ENCODE measurements at places on chromosomes 5 and 9.

DNA sequence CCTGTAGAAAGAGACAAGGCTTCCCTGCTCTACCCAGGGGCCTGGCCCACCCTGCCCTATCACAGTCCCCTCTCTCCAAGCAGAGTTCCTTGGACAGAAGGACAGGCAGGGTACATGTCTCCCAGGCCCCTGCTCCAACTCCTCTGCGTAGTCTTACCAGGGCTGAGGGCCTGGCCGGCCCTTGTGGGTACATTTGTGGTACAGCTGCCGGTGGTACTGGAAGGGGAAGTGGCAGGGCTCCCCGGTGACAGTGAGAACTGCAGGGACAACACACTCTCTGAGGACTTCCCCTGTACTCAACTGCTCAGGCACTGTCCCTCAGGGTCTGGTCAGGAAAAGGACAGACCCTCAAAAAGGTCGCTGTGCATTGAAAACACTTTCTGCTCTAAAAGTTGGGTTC, 3.6 kb downstream of the F12 start:
- no peak for DNase-seq

DNA sequence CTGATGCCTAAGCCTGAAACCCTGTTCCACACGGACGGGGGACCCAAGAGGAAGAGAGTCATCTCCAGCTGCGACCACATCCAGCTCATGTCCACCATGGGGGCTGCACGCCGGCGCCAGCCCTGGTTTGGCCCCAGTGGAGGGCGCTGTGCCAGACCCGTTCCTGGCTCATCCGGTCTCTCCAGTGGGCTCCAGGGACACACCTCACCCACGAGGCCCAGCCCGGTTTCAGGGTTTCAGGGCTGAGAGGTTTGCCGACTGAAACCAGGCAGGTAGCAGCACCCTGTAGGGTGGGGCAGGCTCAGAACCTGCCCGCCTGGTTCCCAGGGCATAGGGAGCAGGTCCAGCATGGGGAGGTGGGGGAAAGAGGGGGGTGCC, 71.4 kb upstream of the STXBP1 start:
- no peak for DNase-seq

DNA sequence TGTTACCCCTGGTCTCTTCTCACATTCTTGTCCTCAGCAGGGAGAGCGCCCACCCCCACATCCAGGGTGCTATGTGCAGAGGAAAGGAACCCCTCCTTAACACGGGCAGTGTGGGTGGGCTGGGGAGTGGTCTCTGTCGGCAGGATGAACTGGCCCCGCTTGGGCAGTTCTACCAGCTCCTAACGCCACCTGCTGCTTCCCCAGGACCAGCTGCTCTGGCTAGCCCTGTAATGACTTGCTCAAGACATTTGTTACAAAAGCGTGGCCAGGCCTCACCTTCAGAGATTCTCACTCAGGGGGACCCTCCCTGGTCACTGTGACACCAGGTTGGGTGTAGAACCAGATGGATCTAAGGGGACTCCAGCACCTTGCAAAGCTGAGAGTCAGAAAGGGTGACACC, 82.4 kb downstream of the HMCN2 start:
- no peak for DNase-seq

GRCh38 chr9:78676009-78676408, 379.1 kb downstream of the PSAT1 start:
- peak; percentile 57 for DNase-seq

DNA sequence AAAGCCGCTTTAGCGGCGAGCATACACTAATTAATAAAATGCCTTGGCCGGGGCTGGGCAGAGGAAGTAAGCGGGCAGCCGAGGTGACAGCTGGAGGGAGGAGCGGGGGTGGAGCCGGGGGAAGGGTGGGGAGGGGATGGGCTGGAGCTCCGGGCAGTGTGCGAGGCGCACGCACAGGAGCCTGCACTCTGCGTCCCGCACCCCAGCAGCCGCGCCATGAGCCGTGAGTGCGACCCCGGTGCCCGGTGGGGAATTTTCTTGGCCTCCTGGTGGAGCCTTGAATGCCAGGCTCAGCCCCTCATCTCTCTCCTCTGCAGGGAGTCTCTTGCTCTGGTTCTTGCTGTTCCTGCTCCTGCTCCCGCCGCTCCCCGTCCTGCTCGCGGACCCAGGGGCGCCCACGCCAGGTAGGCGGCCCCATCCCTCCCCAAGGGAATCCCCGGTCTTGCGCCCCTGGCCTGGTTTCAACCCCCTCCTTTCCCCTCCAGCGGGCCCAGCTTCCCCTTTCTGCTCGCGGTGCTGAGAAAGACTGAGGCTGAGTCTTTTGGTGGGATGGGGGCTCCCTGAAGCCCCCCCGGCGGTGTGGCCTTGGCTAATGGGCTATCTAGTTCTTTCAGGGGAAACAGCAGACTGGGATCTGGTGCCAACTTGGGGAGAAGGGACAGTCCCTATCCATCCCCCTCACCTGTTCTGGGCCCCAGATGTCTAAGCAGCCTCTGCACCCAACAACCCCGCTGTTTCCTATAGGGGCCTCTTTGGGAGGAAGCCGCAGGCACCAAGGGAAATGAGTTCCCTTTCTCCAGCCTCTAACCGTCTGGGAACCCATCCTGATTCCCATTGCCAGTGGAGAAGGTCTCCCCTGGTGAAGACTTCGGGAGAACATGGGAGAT, at the start of gene PTGS1:
PTGS1 (plus strand) TSS at position 156 of the 887 bp plus-strand sequence; CDS start at position 217, 61 bp downstream.
- no peak for DNase-seq

DNA sequence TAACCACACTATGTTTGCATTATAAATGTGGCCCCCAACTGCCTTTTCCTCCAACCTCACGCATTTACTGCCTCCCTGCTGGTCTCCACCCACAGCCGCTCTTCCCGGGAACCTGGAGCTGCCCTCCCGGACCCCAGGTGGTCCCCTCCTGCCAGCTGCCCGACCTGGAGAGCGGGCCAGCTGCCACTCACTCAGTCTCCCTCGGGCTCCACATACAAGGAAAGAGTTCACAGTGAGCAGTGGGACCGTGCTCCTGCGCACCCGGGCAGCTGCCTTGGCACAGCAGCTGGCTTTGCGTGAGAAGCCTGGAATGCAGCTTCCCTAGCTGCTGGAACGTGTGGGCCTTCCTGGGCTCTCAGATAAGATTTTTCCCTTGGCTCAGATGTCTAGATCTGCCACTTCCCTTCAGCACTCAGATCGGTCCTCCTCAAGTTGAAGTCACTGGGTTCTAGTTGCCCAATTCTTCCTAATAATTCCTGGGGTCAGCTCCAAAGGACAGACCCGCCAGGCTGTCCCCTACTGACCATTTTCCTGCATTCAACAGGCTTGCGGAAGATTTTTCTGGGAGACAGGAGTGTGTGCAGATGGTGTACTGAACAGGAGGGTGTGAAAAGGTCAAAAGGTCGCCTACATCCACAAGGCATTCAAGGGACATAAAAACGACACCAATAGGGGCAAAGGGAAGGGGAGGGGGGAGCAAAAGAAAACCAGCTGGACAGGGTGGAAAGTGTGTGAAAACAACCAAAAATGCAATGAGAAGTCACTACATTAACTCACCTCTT, 69.1 kb downstream of the MYO10 start:
- no peak for DNase-seq

GRCh38 chr5:83306572-83307241, 164.8 kb upstream of the VCAN start:
- peak; percentile 89 for DNase-seq

GRCh38 chr5:179906795-179907555, 722 bp downstream of the TBC1D9B start:
- DNase-seq = peak; percentile 19

- DNase-seq = no peak
These were observed 5.1 kb downstream of the RPL12 start for GRCh38 chr9:127445851-127446712.

DNA sequence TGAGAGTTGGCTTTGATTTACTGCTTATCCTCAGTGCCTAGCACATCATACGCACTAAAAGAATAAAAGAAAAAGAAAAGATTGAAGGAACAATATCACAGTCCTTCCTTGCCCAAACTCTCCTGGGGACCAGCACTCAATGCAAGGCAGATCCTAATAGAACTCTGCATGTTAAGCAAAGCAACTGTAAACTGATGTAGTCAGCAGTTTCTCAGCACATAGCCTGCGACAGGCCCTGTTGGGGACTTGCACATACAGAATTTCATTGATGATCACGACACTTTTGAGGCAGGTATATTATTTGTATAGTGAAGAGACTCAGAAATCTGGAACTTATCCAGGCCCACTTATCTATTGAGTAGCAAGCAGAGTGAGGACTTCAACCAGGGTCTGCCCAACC, 15.4 kb downstream of the NIPAL4 start:
- no peak for DNase-seq

DNA sequence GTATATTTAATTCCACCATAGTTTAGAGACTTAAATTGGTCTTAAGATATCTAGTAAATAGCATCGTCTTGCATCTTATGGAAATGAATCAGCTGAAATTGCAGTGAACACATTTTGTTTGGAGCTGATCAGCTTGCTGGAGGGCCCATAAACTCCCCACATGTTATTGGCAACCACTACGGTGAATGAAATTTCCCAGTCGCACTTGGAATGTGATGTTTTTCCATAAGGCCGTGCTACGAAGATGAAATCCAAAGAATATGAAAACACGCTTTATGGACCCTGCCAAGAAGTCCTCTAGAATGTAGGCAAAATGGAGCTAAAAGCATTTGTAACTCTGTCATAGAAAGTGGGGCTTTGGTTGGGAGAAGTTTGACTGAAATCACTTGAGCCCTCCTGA, 572.1 kb downstream of the ACTL7B start:
- DNase-seq = no peak

GRCh38 chr9:60545346-60545877, 368.8 kb upstream of the SPATA31A5 start:
- DNase-seq = no peak

DNA sequence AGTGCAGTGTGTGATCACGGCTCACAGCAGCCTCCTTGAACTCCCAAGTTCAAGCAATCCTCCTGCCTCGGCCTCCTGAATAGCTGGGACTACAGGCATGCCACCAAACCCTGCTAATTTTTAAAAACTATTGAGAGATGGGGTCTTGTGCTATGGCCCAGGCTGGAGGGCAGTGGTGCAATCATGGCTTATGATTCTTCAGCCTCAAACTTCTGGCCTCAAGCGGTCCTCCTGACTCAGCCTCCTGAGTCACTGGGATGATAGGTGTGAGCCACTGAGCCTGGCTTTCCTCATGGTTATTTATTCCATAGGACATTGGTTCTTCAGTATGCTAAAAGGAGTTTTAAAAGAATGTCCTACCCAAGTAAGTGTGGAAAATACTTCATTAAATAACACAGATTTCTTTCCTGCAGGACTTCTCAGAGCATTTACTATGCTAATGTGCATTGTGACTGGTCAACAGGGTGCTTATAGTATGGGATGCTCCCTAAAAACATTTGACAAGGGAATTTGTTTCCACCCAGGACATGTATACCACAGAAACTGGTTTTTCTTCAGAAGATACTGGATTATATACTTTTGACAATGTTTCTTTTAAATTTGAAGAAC, 11.2 kb upstream of the NCS1 start:
- no peak for DNase-seq

DNA sequence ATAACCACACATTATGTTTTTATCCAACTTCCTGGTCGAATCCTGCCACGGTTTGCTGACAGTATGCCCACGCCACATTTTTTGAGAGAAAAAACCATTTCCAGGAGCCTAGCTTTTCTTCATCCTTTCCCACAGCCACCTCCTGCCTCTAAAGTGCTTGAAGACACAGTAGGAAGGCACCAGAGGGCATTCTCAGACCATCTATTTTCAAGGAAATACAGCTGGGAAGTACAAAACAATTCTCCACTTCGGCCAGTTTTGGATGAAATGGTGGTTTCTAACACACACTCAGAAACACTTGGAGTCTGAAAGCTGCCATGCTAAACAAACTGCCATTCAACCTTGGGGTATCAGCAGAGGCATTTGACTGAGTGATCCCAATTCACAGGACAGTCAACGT, 86.3 kb upstream of the RPS23 start:
- DNase-seq = peak; percentile 76

DNA sequence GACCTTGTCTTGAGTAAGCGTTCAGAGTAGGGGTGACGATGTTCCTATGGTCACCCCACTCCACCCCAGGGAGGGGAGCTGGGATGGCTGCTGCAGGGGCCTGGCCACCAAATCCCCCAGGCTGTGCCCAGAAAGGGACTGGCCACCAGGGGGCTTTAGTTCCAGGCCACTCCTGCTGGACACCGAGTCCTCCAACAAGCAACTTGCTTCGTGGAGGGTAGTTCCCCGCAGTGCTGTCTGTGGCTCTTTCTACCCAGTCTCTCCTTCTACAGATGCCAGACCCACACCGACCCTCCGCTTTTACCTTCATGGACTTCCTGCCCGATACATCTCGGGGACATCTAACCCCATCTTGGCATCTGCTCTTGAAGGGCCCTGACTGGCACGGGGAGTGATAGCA, 35.7 kb upstream of the GABRP start:
- peak; percentile 19 for DNase-seq

GRCh38 chr9:113775749-113776148, 100.4 kb upstream of the ZNF618 start:
- DNase-seq = no peak

DNA sequence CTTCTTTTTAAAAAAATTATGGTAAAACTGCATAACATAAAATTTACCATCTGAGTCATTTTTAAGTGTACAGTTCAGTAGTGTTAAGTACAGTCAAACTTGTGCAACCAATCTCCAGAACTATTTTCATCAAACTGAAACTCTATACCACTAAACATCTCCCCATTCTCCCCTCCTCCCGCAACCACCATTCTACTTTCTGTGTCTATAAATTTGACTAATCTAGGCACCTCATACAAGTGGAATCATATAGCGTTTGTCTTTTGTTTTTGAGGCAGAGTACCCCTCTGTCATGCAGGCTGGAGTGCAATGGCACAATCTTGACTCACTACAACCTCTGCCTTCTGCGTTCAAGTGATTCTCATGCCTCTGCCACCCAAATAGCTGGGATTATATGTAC, 24.0 kb upstream of the EBF1 start:
- no peak for DNase-seq

- DNase-seq = no peak
These were observed 12.2 kb upstream of the S1PR3 start for GRCh38 chr9:88979021-88979420.

DNA sequence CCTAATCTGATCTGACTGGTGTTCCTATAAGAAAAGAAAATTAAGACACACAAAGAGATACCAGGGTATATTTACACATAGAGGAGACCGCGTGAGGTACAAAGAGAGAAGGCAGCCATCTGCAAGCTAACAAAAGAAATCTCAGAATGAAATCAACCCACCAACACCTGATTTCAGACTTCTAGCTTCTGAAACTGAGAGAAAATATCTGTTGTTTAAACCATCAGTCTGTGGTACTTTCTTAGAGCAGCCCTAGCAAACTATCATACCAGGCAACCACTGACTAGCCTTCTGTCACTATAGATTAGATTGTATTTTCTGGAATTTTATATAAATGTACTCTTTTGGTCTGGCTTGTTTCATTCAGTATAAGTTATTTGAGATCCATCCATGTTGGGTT, 779.3 kb upstream of the ACO1 start:
- no peak for DNase-seq
